Spinal cord (tissue), 10 donors: ENCODE measurements at places on chromosomes 7 and 10.

DNA sequence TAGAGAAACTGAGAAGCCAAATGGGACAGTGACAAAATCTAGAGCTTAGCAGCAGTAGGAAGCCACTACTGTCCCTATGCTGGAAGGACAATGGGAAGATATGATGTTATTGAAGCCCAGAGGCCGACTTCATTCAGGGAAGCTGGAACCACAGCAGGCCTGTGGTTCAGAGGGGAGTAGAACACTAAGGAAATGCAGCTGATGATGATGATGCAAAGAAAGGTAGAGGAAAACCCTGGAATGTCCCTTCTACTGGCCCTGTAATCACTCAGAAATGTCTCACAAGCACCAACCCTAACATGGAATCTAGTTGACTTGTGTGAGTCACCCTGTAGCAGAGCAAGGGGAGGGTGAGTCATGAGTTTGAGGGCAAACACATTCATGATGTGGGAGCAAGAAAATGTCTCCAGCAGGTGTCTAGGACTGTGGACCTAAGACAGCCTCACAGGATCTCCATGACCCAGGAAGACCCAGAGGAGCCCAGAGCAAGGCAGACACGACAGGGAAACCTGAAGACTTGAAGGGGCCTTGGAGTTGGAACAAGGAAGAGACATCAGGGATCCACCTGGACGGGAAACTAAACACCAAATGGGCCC is 37.0 kb upstream of the LRRC17 start:
- no peak for DNase-seq

DNA sequence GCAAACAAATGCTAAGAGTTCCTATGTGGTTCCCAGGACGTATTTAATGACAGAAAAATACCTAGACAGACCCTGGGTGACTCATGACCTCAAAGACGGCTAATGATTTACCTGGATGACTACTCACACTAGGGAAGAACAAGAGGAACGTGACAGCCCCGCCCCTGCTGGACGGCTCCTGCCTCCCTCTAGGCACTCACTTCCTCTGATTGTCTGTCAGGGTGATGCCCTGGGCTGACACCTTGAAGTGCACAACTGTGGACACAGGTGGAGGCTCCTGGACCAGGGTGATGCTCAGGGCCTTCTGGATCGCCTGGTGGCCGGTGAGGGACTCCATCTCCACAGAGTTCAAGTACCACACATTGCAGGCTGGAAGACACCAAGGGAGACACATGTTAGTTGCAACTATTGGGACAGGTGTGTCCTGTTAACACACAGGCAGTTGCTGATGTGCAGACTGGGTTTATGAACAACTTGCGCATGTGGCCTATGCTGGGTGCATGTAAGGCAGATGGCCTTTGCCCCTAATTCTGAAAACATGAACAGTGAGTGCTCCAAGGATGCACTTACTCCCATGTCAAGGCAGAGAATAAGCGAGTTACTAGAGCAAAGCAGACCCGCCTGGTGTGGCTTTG is 298.3 kb downstream of the TNS3 start:
- no peak for DNase-seq

DNA sequence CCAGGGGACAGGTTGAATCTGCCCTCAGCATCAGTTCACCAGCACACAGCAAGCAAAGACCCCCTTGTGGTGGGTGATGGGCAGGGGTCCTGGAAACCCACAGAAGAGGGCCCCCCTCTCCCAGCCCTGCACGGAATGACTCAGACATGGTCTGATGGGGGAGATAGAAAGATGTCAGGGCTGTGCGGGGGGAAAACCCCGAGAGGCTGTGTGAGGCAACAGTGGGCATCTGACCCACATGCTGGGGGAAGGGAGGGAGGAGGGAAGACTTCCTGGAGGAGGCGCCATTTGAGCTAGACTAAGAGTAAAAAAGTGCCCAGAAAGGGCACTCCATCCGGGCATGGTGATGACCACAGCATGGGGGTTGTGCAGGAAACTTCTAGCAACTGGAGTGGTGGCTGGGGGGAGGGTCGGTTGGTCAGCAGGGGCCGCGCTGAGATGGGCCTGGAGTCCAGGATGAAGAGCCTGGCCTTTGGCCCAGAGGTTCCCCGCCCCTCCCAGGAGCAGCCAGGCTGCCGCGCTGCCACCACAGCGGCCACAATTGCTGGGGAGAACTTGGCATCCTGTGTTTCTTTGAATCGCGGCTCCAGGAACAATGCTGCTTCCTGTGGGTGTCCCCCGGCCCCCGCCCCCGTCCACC is 2.5 kb downstream of the LFNG start:
- DNase-seq: no peak

DNA sequence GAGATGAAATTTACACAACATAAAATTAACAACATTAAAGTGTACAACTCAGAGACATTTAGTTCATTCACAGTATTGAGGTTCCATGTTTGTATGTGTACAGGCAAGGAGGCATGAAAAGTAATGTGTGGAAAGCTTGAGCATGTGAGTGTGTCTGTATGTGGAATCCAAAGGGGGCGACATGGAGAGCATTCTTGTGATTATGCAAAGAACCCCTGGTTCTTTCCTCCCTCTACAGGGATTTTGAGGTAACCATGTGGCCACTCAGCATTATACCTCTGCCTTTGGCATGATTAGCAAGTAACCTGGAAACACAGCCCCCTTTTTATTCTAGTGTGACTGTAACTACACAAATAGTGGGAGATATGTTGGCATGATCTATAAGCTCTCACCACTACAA is 21.0 kb downstream of the OR2F1 start:
- DNase-seq: no peak

DNA sequence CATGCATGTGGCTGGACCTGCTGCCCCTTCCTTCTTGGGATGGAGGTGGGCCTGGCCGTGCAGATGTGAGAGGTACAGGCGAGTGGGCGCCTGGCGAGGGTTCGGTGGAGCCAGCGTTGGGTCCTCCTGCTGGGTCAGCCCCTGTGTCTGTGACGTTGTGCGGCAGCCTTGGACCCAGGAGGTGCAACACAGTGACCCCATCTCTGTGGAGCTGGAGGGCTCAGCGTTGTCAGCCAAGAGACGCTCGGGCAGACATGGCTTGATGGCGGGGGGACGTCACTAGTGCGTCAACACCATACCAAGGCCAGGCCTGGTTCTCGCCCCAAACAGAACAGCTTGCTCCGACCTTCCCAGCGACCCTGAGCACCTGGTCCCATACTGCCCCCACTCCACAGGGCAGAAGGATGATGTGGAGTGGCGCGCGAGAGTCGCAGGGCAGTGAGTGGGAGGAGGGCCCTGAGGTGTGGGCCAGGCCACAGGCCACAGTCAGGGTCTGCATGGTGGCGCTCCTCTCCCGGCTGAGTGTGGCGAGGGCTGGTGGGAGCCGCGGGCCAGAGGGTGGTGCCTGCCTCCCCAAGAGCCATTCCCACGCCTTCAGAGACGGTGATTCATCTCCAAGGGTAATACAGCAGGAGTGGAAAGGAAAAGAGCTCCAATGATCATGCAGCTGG is 184.4 kb downstream of the DNAJB6 start:
- DNase-seq: no peak

DNA sequence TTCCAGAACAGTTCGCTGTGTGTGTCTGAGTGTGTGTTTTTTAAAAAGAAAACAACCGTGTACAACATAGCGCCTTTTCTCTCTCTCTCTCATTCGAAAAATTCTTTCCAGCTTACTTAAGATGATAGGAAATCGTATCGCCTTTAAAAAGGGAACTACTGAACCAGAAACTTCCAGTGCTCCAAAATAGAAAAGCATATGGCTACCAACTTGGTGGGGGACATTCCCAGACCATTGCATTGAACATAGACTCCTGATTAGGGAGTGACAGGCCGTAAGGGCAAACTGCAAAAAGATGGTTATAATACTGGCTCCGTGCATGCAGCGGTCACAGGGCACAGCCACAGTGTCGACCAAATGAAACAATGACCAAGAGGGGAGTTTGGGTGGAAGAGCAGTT is 94.4 kb upstream of the FGFR2 start:
- no peak for DNase-seq

DNA sequence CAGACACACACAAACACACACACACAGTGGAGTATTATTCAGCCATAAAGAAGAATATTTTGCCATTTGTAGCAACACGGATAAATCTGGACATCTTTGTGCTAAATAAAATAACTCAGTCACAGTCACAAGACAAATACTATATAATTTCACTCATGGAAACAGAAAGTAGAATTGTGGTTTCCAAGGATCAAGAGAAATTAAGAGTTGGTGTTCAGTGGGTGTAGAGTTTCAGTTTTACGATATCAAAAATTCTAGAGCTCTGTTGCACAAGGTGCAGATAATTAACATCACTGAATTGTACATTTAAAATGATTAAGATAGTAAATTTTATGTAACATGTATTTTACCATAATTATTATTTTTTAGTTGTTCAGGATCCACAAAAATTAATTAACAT is 1235.0 kb downstream of the XPNPEP1 start:
- no peak for DNase-seq

DNA sequence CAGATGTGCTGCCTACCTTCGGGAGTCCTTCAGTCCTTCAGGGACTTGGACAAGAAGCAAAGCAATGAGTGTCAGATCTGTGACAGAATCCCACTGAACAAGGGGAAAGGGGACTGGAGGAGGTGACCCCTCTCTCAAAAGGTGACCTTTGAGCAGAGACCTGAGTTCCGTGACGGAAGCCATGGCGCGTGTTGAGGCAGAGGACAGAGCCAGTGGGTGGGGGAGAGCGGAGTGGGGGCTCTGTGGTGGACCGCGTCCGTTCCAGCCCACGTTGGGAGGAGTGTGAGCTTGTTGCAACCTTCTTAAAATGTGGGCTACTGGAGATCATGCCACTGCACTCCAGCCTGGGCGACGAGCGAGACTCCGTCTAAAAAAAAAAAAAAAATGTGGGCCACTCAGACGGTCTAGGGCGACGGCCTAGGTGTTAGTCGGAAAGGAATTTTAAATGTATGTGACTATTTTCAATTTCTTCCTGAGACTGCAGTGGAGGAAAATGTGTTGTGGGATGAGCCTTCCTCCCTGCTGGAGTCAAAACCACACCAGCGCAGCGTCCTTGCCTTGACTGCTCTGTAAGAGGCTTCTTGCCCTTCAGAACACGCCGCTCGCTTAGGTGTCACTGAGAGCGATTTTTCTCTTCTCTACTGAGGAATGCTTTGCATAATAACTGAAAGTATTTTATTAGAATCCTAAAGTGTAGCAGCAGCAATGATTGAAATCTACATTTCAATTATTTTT is 272.7 kb downstream of the CELF2 start:
- no peak for DNase-seq

- no peak for DNase-seq
Observed at GRCh38 chr7:91276909-91277308, 12.7 kb downstream of the FZD1 start.

- DNase-seq: no peak
Observed at GRCh38 chr10:71852355-71852937, 1.4 kb upstream of the PSAP start.

DNA sequence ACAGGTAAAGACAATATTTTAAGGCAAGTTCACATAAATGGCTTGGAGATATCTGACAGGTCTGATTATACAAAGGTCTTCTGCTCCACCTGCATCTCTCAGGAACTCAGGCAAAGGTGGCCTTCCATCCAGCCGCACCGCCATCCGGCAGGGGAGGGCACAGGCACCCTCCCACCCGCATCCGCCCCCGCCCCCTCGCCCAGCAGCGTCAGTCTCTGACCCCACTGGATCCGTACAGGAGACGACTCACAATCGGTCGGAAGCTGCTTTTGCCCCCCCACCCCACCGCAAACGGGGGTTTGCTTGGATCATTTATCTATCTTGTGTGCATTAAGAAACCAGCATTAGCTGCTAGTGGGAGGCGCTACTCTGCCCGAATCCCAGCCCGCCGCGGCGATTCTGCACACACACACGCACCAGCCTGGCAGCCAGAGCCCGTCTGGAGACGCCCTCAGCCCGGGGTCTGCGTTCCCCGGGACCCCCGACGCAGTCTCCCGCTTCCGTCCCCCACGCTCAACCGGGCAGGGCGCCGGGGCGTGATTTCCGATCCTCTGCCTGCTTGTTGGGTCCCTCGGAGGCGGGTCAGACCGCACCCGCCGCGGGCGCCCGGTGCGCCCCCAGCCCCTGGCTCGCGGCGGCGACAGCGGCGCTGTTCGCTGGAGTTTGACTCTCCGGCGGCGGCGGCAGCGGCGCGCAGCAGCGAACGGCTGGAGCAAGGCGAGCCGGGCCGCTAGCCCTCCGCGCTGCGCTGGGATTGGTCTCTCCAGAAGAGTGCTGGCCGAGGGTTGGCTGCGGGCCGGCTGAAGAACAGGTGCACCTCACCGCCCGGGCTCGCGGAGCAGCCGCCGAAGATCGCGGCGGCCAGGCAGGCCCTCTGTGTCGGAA is 820 bp upstream of the NRG3 start:
- no peak for DNase-seq

- no peak for DNase-seq
Observed at GRCh38 chr7:150927157-150927955, 50.8 kb downstream of the KCNH2 start.

DNA sequence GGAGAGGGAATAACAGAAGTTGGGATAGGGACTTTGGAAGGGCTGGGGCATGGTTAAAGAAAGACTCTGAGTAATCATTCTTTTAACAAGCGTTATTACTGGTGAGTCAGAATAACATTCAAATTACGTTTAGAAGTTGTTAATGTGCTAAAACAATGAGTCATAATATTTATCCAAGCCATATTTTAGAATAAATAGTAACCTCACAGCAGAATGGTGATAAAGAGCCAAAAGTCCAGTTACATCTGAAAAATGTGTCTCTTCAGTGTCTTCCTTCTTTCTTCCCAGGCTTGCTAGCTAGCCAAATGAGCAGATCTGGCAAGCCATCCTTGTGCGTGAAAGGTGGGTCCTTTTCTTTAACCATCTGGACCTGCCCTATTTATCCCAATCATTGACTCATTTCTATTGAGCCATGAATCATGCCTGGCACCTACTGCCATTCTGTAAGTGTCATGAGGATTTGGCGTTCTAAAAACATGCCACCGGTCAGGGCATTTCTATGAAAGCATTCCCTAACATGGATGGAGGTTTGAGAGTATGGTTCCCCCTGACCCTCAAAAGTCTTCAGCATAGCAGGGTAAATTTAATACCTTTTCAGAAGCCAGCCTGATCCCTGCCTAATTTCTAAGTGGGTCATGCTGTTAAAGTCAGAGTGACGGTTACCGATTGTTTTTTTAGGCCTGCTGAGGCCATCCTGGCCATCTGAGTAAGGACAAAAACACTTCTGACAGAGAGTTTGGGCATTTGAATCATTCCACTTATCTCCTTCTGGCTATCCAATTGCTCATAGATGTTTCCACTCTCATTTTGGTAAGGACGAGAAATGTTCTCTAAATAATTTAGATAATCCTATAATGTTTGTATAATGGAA is 26.9 kb downstream of the MYPN start:
- no peak for DNase-seq

DNA sequence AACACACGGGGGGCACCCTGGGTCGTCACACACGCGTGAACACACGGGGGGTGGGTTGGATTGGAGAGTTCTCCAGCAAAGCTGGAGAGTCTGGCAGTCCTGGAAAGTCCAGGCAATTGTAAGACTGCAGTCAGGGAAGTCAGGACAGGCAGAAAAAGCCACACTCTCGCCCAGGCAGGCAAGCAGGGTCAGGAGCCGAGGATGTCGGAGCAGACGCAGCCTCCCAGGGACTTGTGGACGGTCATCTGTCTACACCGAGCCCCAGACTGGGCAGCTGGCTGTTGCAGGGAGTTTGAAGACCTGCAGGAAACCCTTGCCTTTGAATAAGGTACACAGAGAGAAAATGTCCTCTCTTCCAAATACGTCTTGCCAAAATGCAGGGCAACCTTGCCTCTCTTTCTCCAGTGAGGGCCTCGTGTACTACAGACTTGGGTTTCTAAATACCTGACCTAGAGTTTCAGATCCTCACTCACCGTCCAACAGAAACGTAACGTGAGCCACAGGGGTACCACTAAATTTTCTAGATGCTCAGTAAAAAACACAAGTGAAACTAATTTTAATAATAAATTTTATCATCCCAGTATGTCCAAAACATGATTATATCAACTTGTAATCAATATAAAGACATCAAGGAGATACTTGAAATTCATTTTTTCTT is 176.7 kb downstream of the ADARB2 start:
- no peak for DNase-seq
